Putamen (tissue), 1 donor: ENCODE measurements at places on chromosomes 2 and 18.

DNA sequence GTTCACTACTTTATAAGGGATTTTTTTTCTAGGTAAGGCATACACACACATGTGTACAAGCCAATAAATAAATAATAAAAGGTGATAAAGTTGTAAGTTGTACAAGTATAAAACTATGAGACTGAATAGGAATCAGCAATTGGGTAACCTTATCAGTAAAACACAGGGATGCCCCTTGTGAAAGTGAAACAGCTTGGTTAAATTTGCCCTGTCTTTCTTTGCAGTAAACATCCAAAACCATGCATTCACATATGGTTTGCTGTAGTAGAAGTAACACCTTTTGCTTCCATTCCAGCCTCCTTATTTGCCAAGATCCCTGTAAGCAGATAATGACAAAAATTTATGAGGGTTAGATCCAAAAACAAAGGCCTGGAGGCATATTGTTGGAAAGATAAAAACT is 44.3 kb upstream of the NEUROD1 start:
- DNase-seq, result no peak

GRCh38 chr2:130372055-130372832 is 16.4 kb downstream of the PTPN18 start:
- peak; percentile 71 for DNase-seq

GRCh38 chr2:107775791-107776190 is 50.9 kb upstream of the RGPD4 start:
- no peak for DNase-seq

- no peak for DNase-seq
Observed at GRCh38 chr2:64489081-64489751, 34.9 kb upstream of the AFTPH start.

GRCh38 chr2:151198645-151199044 is 63.0 kb downstream of the RBM43 start:
- DNase-seq, result no peak
